ENCODE measurements at places on chromosomes 11 and 22. TPM values are rescaled to one million over a fixed set of nuclear protein-coding genes. Genes with fewer than 3 reads are reported as not detected.

The SYT7 gene
- 0.26 TPM for polyA plus RNA-seq

The API5 gene
- polyA plus RNA-seq, result 35.4 TPM

The PANX3 gene
- not detected for polyA plus RNA-seq

The PLA2G3 gene
- 0.12 TPM for polyA plus RNA-seq

The GRK3 gene
- 0.80 TPM for polyA plus RNA-seq

The CD3E gene
- polyA plus RNA-seq, result not detected

The GAL gene
- polyA plus RNA-seq, result 2.5 TPM

The P2RX6 gene
- 1.6 TPM for polyA plus RNA-seq

The YDJC gene
- 28.3 TPM for polyA plus RNA-seq

The MRGPRX4 gene
- 0.05 TPM for polyA plus RNA-seq

The F2 gene
- not detected for polyA plus RNA-seq

The TENM4 gene
- polyA plus RNA-seq, result 7.6 TPM

The OR52N4 gene
- not detected for polyA plus RNA-seq

The SEPTIN3 gene
- polyA plus RNA-seq, result 0.15 TPM

The FGF3 gene
- polyA plus RNA-seq, result not detected

The MYBPC3 gene
- polyA plus RNA-seq, result not detected

The MAP4K2 gene
- polyA plus RNA-seq, result 22.2 TPM

The HORMAD2 gene
- polyA plus RNA-seq, result not detected

The WNT11 gene
- 0.10 TPM for polyA plus RNA-seq

The GRAMD1B gene
- 7.1 TPM for polyA plus RNA-seq

The LMNTD2 gene
- polyA plus RNA-seq, result 2.5 TPM

The DGCR8 gene
- polyA plus RNA-seq, result 21.5 TPM

The CEND1 gene
- polyA plus RNA-seq, result 4.0 TPM

The OR5T1 gene
- not detected for polyA plus RNA-seq

The B4GAT1 gene
- polyA plus RNA-seq, result 20.5 TPM
